ENCODE measurements at places on chromosomes 11 and 22.

- DNase-seq: no peak
Observed at GRCh38 chr11:74870485-74870884, 78.4 kb downstream of the XRRA1 start.

GRCh38 chr11:102256251-102256650 is 61.0 kb upstream of the BIRC3 start:
- DNase-seq: no peak

DNA sequence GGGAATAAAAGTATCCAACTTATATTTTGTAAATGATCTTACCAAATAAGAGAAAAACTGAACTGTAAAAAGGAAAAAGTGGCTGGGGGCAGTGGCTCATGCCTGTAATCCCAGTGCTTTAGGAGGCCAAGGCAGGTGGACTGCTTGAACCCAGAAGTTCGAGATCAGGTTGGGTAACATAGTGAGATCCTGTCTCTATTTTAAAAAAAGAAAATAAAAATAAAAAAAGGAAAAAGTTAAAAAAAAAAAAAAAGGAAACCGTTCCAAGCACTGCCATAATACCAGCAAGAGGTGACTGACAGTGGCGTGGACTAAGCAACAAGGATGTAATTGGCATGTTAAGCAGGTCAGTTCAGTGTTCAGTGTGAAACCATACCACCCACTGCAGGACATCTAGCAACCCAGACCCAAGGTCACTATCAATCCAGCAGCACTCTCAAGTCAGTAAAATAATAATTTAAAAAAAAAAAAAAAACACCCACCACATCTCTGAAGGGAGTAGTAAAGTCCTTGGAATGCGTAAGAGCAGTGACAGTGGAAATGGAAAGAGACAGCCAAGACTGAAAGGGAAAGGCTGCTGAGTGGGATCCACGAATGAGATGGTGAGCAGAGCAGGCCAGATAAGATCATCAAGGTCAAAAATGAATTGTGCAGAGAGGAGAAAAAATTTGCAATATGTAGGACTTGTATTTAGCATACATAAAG is 43.6 kb downstream of the MAPK1 start:
- DNase-seq: no peak

DNA sequence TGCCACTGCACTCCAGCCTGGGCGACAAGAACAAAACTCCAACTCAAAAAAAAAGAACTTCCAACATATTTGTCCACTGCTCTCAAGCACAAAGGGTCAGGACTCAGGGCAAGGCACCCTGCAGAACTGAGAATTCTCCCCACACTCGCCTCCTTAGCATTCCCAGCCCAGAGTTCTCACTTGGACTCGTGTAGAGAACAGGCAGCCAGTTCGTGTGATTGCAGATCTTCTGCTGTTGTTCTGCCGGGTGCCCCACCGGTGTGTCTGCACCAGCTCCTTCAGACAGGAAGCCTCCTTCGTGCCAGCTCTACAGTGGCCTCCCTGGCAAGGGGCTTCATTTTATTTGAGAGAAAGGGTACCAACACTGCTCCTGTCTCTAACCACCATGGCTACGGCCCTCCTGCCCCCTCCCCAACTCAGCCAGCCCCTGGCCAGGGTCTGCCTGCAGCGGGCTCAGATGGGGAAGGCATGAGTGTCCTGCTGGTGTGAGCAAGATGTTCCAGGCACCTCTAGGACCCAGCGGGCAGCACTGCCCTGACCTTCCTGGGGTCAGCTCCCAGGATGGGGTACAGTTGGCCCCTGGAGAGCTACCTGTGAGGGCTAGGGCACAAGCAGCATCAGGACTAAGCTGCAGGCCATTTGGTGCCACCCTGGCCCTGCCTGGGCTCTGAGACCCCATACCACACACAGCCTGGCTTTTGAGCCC is 19.5 kb upstream of the SCGB1A1 start:
- DNase-seq: no peak

- DNase-seq: no peak
Observed at GRCh38 chr11:76250520-76251225, 44.4 kb upstream of the WNT11 start.

DNA sequence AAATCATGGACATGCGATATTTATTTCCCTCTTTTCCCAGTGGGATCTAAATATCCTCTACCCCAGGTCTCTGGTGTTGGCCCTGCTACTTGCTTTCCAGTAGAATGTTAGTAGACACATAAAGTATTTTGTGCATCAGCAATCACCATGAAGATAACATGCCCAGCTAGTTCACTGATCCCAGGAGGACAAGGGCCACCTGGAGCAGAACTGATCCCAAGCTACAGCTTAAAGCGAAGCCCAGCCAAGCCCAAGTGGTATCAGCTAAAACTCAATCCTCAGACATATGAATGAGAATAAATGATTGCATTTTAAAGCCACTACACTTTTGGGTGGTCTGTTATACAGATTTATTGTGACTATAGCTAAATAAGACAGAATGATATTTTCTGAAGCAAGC is 516.2 kb downstream of the INSC start:
- no peak for DNase-seq

Data from DMS79 treated with DMSO at 0.1 percent for 48 hours (cell line).